Fibroblast of villous mesenchyme (primary cell): ENCODE measurements at places on chromosomes 3 and 15. TPM values are rescaled to one million over a fixed set of nuclear protein-coding genes. Genes with fewer than 3 reads are reported as not detected.

The BNC1 gene
- total RNA-seq: 5.2 and 6.9 TPM in 2 replicates

The ZIC1 gene
- not detected in 2 replicates for total RNA-seq

The ZNF502 gene
- 4.2 and 6.9 TPM in 2 replicates for total RNA-seq

The DNAJC17 gene
- total RNA-seq: 24.5 and 30.7 TPM in 2 replicates

The SAXO2 gene
- total RNA-seq: 0.86 and 1.6 TPM in 2 replicates

The KBTBD13 gene
- total RNA-seq: not detected in 2 replicates

The RHOV gene
- under 0.01 TPM in 1 of 2 replicates, not detected in the other for total RNA-seq

The SCG5 gene
- total RNA-seq: 8.7 and 17.7 TPM in 2 replicates

The CCDC39 gene
- under 0.01 TPM in 1 of 2 replicates, not detected in the other for total RNA-seq

The ANKRD63 gene
- not detected in 2 replicates for total RNA-seq

The HES1 gene
- 5.8 and 13.4 TPM in 2 replicates for total RNA-seq

The GOLGA8N gene
- total RNA-seq: 1.7 and 2.6 TPM in 2 replicates
